ENCODE measurements at places on chromosomes 6 and 20.

GRCh38 chr20:17511401-17511800 is 19.8 kb downstream of the BFSP1 start:
- no peak for DNase-seq

- no peak for DNase-seq
These were observed 6.6 kb downstream of the CCDC167 start for GRCh38 chr6:37492991-37493660.

DNA sequence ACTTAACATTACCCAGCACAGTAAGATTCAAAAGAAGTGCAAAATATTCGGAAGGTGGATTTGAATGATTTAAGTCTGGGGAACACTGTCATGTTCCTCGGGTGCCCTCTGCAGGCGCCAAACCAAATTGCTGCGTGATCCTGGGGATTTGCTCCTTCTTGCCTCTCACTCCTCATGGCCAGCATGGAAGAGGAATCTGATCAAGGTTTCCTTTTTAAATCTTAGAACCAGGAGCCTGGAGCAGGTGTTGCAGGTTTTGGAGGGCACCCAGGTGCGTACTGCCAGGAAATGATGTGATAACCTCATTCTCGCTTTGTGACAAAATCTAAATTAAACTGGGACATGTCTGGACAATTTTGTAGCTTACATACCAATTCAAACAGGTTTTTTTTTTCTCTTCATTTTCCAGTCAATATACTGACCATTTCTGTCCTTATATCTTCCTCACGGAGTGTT is 8.1 kb upstream of the PFDN4 start:
- peak; percentile 87 for DNase-seq

GRCh38 chr20:19308146-19308545 is 95.7 kb downstream of the SLC24A3 start:
- DNase-seq = no peak

- no peak for DNase-seq
These were observed 185.5 kb upstream of the CDH4 start for GRCh38 chr20:61066526-61066925.

- no peak for DNase-seq
These were observed 21.4 kb upstream of the SNAI1 start for GRCh38 chr20:49961413-49961812.

DNA sequence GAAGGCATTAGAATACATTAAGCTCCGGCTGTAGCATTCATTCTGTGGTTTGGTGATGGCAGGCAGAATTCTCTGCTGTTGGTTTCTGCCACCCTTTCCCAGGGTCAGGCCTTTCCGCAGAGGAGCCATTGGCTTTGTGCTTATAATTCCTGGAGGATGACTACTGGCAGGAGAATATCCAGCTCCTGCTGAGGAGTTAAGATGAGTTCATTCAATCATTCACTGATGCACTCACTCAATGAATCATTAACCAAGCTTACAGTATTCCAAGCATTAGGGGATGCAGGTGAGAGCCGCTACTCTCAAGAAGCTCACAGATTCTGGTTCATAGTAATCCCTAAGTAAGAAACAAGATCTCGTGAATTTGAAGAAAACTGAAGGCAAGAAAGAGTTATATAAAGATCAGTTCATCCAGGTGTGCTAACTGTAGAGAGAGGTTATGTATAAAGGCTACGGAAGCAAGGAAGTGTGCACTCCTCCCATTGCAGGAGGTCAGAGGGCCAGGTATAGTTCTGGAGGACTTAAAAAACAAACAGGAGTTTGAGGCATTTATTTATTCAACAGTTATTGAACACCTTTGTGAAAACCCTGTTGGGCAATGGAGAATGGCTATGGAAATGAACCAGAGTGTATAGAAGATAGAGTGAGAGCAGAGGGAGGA is 75.5 kb downstream of the HMGN3 start:
- DNase-seq = no peak

GRCh38 chr6:156392648-156393047 is 384.5 kb upstream of the ARID1B start:
- no peak for DNase-seq

GRCh38 chr6:167965592-167966539 is 31.6 kb upstream of the KIF25 start:
- no peak for DNase-seq

DNA sequence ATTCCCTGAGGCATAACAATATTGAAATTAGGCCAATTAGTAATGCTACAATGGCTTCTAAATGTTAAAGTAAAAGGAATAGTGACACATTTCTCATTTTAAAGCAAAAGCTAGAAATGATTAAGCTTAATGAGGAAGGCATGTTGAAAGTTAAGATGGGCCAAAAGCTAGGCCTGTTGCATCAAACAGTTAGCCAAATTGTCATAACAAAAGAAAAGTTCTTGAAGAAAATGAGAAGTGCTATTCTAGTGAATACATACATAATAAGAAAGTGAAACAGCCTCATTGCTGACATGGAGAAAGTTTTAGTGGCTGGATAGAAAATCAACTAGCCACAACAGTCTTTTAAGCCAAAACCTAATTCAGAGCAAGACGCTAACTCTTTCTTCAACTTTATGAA is 12.9 kb downstream of the OR2A4 start:
- no peak for DNase-seq

GRCh38 chr6:148440877-148441453 is 98.3 kb downstream of the SASH1 start:
- DNase-seq = no peak

- peak; percentile 37 for DNase-seq
These were observed 8.7 kb downstream of the CDS2 start for GRCh38 chr20:5135363-5136012.

- no peak for DNase-seq
These were observed at the start of gene LBP for GRCh38 chr20:38346247-38346651. Gene LBP (plus strand): TSS chr20:38346482. CDS start chr20:38346517, 35 bp downstream.

All from activated CD8-positive, alpha-beta memory T cell treated with anti-CD3 and anti-CD28 coated beads for 24 hours (primary cell).